ENCODE measurements at places on chromosomes 11 and 22. TPM values are rescaled to one million over a fixed set of nuclear protein-coding genes. Genes with fewer than 3 reads are reported as not detected.

Gene SGSM1
- total RNA-seq, result 17.3 TPM

Gene MYBPC3
- not detected for total RNA-seq

Gene OR51I1
- total RNA-seq, result not detected

Gene TLCD5
- 12.9 TPM for total RNA-seq

Gene C1QTNF5
- total RNA-seq, result 6.0 TPM

Gene BTG4
- total RNA-seq, result not detected

Gene HIKESHI
- total RNA-seq, result 56.5 TPM

Gene EHF
- total RNA-seq, result not detected

Gene OR51B5
- 0.46 TPM for total RNA-seq

Gene OR5P2
- total RNA-seq, result 0.23 TPM

Gene ASPHD2
- total RNA-seq, result 15.5 TPM

Gene OR52I2
- total RNA-seq, result not detected

Gene PCF11
- 68.7 TPM for total RNA-seq

Gene JAML
- total RNA-seq, result 0.92 TPM

Gene DMC1
- total RNA-seq, result 7.6 TPM
